ENCODE measurements at places on chromosomes 5 and 9.

DNA sequence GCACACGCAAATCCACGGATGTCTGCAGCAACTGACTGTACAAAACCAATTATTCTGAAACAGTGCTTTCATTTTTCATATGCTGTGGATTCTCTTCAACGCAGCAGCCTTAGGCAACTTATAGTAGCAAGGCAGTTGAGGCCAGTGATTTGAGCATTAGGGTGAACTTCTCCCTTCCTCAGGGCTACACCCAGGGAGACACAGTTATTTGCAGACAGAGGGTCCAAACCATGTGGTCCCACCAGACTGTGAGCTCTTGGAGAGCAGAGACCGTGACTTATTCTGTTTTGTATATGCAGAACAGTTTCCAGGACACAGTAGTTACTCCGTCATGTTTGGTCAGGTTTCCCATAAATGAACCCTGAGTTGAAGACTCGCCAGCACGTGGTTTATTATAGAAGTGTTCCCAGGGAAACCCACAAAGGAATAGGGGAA, 19.0 kb upstream of the WHRN start:
- DNase-seq, result no peak

- DNase-seq, result no peak
These were observed 30.9 kb upstream of the NXNL2 start for GRCh38 chr9:88503845-88504764.

DNA sequence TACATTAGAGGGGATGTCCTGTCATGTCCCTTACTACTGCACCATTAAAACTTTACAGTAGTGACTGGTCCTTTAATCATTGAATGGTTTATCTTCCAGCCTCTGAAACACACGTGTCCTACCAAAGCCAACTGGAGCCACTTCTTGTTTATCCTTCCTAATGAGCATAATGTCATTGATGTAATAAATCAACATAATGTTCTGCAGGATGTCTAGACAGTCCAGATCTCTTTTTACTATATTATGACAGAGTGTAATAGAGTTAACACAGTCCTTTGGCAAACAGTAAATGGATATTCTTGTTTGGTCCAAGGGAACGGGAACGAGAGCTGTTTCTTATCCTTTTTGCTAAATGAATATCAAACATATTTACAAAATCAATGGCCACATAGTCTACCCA, 88.1 kb upstream of the PTPRD start:
- DNase-seq, result no peak

GRCh38 chr5:89428624-89429023, 545.6 kb upstream of the MEF2C start:
- no peak for DNase-seq

DNA sequence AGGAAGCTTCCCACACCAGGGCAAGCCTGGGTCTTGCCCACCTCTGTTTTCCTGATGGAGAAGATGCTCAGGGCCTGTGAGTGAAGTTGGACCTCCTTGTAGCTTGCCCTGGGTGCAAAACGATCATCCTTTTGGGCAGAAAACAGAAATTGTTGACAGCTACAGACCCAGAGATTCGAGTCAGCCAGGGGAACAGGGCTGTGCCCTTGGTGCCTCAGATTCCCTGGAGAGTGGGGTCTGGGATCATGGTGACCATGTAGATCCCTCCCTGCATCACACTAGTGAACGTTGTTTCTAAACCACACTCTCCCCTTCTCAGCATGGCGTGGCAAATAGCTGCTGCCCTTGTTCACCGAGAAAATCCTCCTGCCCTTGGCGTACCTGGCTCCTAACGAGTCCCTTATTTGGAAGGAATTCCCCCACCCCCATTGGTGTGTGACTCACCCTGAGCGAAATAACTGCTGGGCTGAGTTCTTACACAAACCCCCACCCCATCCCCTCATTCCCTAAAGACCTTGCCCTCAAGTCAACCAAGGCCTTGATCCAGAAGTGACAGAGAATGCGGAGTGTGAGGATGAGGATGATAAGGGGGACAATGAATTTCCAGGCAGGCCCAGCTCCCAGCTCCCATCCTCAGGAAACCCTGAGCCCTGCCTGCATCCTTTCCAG, 1.1 kb upstream of the DCANP1 start:
- no peak for DNase-seq

GRCh38 chr9:34163434-34163833, 15.4 kb upstream of the UBAP1 start:
- no peak for DNase-seq

GRCh38 chr9:86765746-86766430, 181.4 kb downstream of the GAS1 start:
- no peak for DNase-seq

GRCh38 chr5:7494481-7495130, 98.7 kb downstream of the ADCY2 start:
- DNase-seq, result no peak

DNA sequence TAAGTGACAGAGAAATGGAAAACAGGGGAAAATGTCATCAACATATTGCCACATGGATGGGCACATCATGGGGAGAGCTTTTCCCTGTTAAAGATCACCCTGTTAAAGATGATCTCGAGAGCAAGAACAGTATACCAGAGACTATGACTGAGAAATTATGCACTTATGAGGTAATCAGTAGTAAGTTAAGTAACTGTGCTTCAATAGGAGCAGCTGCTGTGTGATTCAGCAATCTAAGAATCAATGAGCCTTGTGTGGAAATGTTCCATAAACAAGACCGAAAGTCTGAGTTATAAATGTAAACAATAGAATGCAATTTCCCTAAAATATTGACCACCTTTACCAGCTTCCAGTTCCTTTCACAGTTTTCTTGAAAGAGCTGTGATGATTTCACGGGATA, 582.3 kb downstream of the CAAP1 start:
- DNase-seq, result no peak

DNA sequence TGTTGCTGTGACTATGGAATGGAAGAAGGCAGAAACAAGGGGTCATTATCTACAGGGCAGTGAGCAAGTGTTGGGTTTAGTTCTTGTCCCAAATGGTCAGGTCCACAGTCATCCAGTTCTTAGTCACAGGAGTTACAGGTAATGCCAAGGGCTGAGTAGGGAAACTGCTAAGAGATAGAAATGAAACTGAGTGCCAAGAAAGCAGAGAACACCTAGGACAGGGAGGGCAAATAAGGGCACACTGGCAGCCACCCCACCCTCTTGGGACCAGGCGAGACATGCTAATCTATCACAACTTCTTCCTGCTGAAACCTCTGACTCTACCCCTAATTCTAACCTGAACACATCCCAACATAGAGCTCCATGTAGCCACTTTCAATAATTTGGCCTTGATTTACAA, 103.2 kb downstream of the KLF4 start:
- no peak for DNase-seq

DNA sequence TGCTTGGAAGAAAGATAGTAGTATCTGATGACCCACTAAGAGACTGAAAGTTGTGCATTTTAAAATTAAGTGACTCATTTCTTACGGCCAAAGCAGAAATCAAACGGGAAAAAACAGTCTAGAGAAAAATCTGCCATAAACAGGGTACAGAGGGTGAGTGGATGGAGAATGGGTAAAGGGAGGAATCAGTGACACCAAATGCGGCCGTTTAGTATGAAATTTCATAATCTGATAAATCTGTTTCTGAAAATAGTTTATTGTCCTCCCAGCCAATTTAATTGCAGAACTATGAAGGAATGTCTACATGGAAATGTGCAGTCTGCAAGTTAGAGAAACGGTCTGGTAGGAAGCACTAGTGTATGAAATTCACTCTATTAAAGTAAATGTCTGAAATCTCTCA, 39.5 kb downstream of the ADAMTS12 start:
- DNase-seq, result no peak

DNA sequence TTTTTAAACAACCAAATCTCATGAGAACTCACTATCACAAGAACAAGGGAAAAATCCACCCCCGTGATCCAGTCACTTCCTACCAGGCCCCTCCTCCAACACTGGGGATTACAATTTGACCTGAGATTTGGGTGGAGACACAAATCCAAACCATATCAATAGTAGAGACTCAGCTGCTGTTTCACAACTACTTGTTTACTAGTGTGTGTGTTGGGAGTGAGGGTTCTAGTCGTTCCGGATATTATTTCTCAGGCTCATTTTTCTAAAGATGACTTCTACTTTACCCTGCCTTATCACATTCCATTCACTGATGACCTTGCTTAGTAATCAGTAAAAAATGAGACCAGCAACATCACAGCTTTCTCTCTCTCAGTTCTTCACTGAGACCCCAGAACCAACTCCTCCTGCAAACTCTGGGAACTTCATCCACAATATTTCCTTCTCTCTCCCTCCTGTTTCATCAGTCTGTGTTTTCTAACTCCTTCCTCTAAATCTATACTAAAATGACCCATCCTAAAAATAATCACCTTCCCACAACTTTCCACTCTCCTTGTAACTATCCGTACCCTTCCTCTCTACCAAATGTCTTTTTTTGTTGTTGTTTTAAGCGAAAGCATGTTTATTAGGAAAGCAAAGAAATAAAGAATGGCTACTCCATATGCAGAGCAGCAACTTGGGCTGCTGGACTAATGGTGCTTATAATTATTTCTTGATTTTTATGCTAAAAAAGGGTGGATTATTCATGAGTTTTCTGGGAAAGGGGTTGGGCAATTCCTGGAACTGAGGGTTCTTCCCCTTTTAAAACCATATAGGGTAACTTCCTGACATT, 121.5 kb upstream of the SPRY4 start:
- DNase-seq, result no peak

- no peak for DNase-seq
These were observed 45.7 kb upstream of the CFAP157 start for GRCh38 chr9:127660886-127661741.

- no peak for DNase-seq
These were observed 204.1 kb downstream of the SEC61B start for GRCh38 chr9:99425923-99426842.

- DNase-seq, result no peak
These were observed 76.8 kb downstream of the ZDHHC21 start for GRCh38 chr9:14616188-14616982.

GRCh38 chr9:108837530-108837929, 18.3 kb downstream of the ACTL7B start:
- DNase-seq, result no peak

GRCh38 chr9:22030101-22030598, 21.0 kb upstream of the CDKN2B start:
- DNase-seq, result no peak

DNA sequence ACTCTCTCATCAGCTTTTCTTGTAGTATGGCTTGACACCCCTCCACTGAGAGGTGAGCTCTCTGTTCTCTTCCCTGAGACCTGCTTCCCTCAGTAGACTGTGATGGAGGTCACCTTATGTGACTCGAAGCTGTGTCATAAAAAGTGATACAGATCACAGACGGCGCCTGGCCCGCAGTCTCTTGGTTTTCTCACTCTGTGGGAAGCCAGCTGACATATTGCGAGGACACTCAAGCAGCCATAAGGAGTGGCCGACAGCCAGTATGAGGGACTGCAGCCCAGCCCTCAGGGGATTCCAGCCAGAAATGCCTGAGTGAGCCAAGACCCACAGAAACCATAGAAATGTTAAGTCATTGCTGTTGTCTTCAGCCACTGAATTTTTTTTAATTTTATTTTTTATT, 38.0 kb downstream of the GADD45G start:
- DNase-seq, result no peak

GRCh38 chr5:119583684-119584083, 45.7 kb upstream of the FAM170A start:
- DNase-seq, result no peak

- no peak for DNase-seq
These were observed 599.6 kb upstream of the ADAMTS16 start for GRCh38 chr5:4540375-4541173.

DNA sequence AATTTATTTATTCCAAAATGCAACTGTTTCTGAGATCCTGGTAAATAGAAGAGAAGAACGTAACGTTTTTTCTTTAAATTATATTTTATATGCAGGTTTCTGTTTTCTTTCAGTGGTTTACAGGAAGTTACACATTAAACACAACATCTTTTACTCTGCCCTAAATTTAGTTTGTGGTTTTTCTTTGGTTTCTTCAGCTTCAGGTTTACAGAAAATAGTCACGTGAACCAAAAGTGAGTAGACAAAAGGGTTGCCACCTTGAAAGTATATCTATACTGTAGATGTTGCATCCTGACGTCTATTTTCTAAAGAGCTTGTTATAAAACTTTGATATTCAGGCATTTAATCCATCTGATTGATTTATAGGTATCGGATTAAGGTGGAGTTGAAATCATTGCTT, 1236.6 kb downstream of the MAT2B start:
- DNase-seq, result no peak

DNA sequence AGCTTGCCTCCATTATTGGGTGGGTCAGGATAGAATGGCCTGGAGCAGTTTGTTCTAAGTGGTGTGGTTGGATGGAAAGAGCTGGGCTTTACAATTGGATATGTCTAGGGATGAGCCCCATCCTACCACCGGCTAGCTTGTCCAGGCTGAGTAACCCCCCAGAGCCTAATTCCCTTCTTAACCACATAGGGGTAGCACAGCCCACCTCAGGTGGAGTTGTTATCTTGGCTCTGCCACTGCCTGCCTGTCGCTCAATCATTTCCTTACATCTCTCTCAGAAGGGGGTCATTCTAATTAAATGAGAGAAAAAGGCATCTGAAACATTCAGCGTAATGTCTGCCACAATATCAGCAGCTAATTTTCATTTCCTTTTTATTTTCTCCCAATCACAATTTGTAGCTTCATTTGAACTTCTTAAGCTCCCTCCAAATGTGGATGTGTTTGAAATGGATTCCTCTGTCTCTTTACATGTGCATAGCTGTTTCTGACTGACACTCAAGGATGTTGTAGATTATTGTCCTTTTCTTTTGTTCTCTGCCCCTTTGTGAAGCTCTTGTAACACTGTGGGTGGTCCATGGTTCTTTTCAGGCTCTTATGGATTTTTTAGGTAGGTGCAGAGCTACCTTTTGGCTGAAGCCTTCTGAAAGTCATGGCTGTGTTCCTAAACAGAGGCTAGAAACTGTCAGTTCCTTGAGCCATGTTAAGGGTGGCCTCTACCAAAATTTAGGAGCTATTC, 383.1 kb upstream of the KLF4 start:
- DNase-seq, result no peak

DNA sequence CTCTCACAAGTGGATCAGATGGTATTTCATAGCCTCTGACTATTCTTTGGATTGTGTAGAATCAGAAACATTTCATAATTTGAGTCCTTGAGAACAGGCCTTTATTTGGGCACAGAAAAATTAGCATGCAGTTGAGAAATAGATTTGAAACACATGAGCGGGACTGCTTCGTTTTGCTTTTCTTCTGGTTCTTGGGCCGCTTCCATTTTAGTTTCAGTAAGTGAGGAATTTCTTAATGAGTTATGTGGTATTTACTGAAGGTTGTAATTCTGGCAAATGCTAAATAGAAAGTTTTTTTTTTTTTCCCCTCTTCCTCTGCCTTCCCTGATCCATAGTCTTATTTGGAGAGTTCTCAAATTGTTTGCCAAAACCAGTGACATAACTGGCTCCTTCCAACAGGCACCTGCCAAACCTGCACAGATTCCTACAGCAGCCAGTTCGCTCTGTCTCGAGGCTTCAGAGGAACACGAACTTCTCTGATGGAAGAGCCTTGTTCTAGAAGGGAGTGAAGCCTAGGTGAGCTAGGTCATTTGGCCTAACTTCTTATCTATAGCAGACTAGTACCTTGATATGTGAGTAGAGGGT, 71.2 kb upstream of the SLC28A3 start:
- DNase-seq, result no peak

GRCh38 chr9:89455356-89455824, 42.5 kb downstream of the SEMA4D start:
- DNase-seq, result no peak

All from stimulated activated CD8-positive, alpha-beta memory T cell treated with anti-CD3 and anti-CD28 coated beads, Interleukin-15, amount 100 ng/mL, for 48 hours (primary cell).